ENCODE measurements at places on chromosomes 2 and 18. TPM values are rescaled to one million over a fixed set of nuclear protein-coding genes. Genes with fewer than 3 reads are reported as not detected.
A peak's percentile ranks its signal among the peaks of the same experiment; 100 is the strongest.

DOK6 gene
- total RNA-seq, result not detected

GRCh38 chr2:234375176-234375880 lies 121.6 kb downstream of the ARL4C start:
- H3K27ac ChIP-seq, result peak overlapping the region; percentile 7
- H3K36me3 ChIP-seq, result peaks cover 6% of the 10 kb centered on the region
- H3K4me3 ChIP-seq, result no peak overlapping the region
- peaks cover 45% of the 10 kb centered on the region for H3K4me1 ChIP-seq
- H3K27me3 ChIP-seq, result no peaks in the 10 kb centered on the region

DNA sequence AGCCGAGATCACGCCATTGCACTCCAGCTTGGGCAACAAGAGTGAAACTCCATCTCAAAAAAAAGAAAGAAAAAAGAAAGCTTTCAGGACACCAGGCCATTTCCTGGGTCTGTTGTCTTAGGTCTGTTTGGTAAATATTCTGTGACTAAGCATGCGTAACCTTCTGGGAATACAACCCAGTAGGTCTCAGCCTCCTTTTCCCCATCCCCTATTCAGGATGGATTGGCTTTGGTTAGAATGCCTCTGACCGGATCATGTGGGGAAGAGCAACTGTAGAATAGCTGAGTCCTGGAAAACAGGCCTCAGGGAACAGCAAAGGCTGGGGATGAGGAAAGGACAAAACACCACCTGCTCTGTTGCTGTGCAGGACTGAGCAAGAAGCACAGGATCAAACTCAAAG lies 1.6 kb upstream of the PDCL3 start:
- no peak for DNase-seq
- peaks cover 4% of the 10 kb centered on the region for H3K36me3 ChIP-seq
- H3K27me3 ChIP-seq, result no peaks in the 10 kb centered on the region
- H3K27ac ChIP-seq, result peak overlapping the region; percentile 98
- H3K4me3 ChIP-seq, result peak overlapping the region; percentile 87

- DNase-seq, result no peak
- no peak overlapping the region for H3K27ac ChIP-seq
- H3K4me3 ChIP-seq, result no peak overlapping the region
- H3K36me3 ChIP-seq, result no peaks in the 10 kb centered on the region
- H3K27me3 ChIP-seq, result no peaks in the 10 kb centered on the region
- H3K4me1 ChIP-seq, result no peaks in the 10 kb centered on the region
Measured at GRCh38 chr2:52629531-52629930, 1138.1 kb upstream of the CHAC2 start.

- no peaks in the 10 kb centered on the region for H3K4me1 ChIP-seq
- H3K27ac ChIP-seq, result no peak overlapping the region
- no peak overlapping the region for H3K4me3 ChIP-seq
Measured at GRCh38 chr18:69230204-69230603, 170.5 kb upstream of the DOK6 start.

GRCh38 chr2:211391189-211391567 lies 834.8 kb downstream of the CPS1 start:
- H3K4me1 ChIP-seq, result no peaks in the 10 kb centered on the region
- no peaks in the 10 kb centered on the region for H3K27me3 ChIP-seq
- DNase-seq, result no peak
- H3K36me3 ChIP-seq, result no peaks in the 10 kb centered on the region
- H3K27ac ChIP-seq, result no peak overlapping the region

LPIN1 gene
- 31.9 TPM for total RNA-seq

GRCh38 chr2:101516823-101517690 lies 42.1 kb upstream of the RFX8 start:
- no peak overlapping the region for H3K4me3 ChIP-seq
- no peaks in the 10 kb centered on the region for H3K36me3 ChIP-seq
- H3K27ac ChIP-seq, result no peak overlapping the region
- peaks cover 17% of the 10 kb centered on the region for H3K4me1 ChIP-seq

DNA sequence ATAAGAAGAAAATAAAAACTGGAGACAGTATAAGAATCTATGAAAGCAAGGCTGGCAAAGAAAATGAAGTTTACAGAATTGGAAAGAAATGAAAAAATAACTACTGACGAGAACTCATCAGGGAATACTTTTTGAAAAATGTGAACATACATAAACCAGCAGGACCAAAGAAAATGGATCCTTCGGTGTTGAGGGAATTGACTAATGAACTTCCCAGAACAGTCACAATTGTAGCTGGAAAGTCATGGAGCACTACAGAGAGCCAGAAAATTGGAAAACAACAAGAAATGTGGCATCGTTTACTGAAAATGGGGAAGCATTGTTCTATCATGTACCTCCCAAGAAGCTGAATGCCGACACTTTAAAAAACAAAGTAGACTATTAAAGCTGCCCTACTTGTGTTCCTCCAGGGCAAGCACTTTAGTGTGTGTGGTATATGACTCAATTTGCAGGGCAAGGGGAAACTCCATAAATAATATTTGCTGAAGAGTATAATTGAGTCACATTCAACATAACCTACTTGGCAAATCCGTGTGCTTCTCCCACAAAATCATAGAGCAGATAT lies 1221.6 kb upstream of the NRXN1 start:
- no peaks in the 10 kb centered on the region for H3K4me1 ChIP-seq
- H3K36me3 ChIP-seq, result no peaks in the 10 kb centered on the region
- H3K4me3 ChIP-seq, result no peak overlapping the region
- H3K27me3 ChIP-seq, result no peaks in the 10 kb centered on the region
- no peak overlapping the region for H3K27ac ChIP-seq
- no peak for DNase-seq

ACADL gene
- not detected for total RNA-seq

REV1 gene
- 31.1 TPM for total RNA-seq

DES gene
- not detected for total RNA-seq

DNA sequence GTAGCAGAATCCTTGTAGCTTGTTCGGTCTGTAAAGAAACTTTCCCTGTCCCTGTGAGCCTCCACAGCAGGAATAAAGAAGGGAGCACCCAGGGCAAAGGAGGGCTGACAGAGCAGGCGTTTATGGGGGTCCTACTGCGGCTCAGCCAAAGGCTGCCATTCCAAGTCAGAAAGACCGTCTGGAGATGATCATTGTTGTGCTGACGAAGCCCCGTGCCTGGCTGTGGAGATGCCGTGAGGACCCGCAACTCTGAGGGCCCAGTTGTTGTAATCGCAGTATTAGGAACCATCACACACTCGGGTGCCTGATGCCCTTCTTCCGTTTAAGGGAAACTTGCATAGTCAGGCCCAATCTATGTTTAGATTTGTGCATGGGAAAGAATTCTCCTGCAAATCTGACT lies 16.9 kb upstream of the VWA3B start:
- no peak for DNase-seq
- no peaks in the 10 kb centered on the region for H3K4me1 ChIP-seq
- H3K36me3 ChIP-seq, result no peaks in the 10 kb centered on the region

DNA sequence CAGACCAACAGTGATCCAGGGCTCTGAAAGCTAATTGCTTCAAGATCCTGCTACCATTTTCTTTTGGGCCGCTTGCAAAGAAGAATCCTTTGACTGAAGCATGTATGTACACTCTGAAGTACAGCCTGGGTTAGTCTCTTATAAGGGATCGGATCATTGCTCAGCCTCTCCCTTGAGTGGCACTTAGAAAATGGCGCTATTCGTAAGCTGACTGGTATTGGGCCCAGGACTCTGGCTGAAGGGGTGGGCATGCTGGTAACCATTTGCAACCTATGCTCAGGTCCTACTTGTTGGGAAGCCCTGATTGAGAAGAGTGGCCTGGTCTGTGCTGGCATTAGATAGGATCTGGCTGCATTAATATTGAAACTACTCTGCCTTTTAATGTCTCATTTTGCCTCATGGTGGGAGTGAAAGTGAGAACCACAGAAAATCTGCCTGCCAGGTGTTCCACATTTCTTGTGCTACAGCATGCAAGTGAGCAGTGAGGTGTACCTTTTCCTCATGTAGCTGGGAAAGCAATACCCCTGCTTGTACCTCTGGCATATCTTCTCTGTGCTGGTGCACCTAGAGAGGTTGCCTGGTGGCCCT lies 661 bp upstream of the MGAT5 start:
- H3K4me1 ChIP-seq, result peaks cover 89% of the 10 kb centered on the region
- no peaks in the 10 kb centered on the region for H3K27me3 ChIP-seq
- peak overlapping the region; percentile 18 for H3K27ac ChIP-seq
- peaks cover 22% of the 10 kb centered on the region for H3K36me3 ChIP-seq

CDH19 gene
- not detected for total RNA-seq

- H3K4me1 ChIP-seq, result no peaks in the 10 kb centered on the region
- H3K27me3 ChIP-seq, result peaks cover 2% of the 10 kb centered on the region
- H3K36me3 ChIP-seq, result no peaks in the 10 kb centered on the region
- H3K27ac ChIP-seq, result no peak overlapping the region
- H3K4me3 ChIP-seq, result no peak overlapping the region
Measured at GRCh38 chr2:138712212-138712979, 67.8 kb downstream of the NXPH2 start.

- no peak overlapping the region for H3K27ac ChIP-seq
- no peaks in the 10 kb centered on the region for H3K36me3 ChIP-seq
- peaks cover 18% of the 10 kb centered on the region for H3K4me1 ChIP-seq
- DNase-seq, result no peak
- H3K27me3 ChIP-seq, result no peaks in the 10 kb centered on the region
- H3K4me3 ChIP-seq, result no peak overlapping the region
Measured at GRCh38 chr2:28322051-28322450, 70.6 kb upstream of the FOSL2 start.

GRCh38 chr18:23087352-23087751 lies 47.9 kb upstream of the CABLES1 start:
- DNase-seq, result no peak
- peaks cover 5% of the 10 kb centered on the region for H3K4me1 ChIP-seq
- no peaks in the 10 kb centered on the region for H3K36me3 ChIP-seq
- no peak overlapping the region for H3K4me3 ChIP-seq

TEKT4 gene
- total RNA-seq, result not detected

RGPD4 gene
- total RNA-seq, result 0.07 TPM

MOGAT1 gene
- total RNA-seq, result not detected

DNA sequence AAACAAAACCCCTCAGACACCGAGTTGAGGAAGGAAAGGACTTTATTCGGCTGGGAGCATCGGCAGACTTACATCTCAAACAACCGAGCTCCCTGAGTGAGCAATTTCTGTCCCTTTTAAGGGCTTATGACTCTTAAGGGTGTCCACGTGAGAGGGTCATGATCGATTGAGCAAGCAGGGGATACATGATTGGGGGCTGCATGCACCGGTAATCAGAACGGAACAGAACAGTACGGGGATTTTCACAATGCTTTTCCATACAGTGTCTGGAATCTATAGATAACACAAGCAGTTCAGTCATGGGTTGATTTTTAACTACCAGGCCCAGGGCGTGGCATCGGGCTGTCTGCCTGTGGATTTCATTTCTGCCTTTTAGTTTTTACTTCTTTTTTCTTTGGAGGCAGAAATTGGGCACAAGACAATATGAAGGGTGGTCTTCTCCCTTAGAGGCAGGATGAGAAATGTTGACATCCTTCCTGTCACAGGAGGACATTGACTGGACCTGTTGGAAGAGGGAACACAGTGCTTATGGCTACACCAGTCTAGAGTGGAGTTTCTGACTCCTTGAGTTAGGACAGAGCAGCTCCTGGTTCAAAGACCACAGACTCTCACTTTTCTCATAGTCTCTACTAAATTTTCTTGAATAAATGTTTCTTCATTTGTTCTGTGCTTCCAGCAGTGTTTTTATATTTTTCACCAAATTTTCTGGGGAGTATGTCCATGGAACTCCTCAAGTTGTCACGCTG lies 35.8 kb downstream of the SPOPL start:
- no peaks in the 10 kb centered on the region for H3K27me3 ChIP-seq
- no peak overlapping the region for H3K4me3 ChIP-seq
- H3K27ac ChIP-seq, result no peak overlapping the region
- DNase-seq, result no peak

DNA sequence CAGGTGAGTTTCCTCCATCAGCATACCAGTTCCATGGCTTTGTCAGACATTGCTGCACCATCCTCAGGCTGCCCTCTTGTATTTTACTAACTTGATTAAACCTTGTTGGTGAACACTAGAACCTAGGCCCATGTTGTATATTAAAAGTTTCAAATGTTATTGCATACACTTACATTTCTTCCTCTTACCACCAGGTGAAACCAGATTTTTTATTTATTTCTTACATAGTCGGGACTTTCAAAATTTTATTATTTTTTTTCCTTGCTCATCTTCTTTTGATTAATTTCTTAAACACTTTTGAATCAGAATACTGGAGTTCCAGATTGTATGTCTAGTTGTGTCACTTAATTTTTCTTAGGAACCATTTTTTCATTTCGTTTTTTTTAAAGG lies 5.9 kb downstream of the CERS6 start:
- H3K4me3 ChIP-seq, result no peak overlapping the region
- H3K36me3 ChIP-seq, result peaks cover 28% of the 10 kb centered on the region
- H3K27me3 ChIP-seq, result no peaks in the 10 kb centered on the region
- H3K27ac ChIP-seq, result peak overlapping the region; percentile 1
- peaks cover 69% of the 10 kb centered on the region for H3K4me1 ChIP-seq
- DNase-seq, result no peak

WDR75 gene
- total RNA-seq, result 86.2 TPM

DNA sequence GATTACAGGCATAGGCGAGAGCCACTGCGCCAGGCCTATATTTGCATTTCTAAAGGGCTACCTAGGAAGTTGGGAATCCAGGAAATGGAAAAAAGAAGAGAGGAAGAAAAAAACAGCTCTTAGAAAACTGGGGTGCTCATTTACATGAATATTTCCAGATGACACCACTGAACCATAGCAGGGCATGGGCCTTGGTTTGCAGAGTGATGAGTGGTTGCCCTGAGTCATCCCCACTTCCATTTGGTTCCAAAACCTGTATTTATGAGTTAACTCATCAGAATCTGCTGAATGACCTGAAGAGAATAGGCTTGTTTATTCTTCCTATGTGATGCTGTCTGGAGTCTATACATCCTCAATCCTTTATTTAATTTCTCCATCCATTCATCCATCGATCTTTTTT lies 36.2 kb downstream of the EHD3 start:
- DNase-seq, result no peak
- H3K27ac ChIP-seq, result no peak overlapping the region
- peaks cover 8% of the 10 kb centered on the region for H3K27me3 ChIP-seq
- no peaks in the 10 kb centered on the region for H3K4me1 ChIP-seq
- no peak overlapping the region for H3K4me3 ChIP-seq

GRCh38 chr2:180359522-180360282 lies 352.6 kb upstream of the CWC22 start:
- H3K4me1 ChIP-seq, result no peaks in the 10 kb centered on the region
- H3K27ac ChIP-seq, result peak overlapping the region; percentile 43
- H3K36me3 ChIP-seq, result no peaks in the 10 kb centered on the region

- H3K4me1 ChIP-seq, result peaks cover 2% of the 10 kb centered on the region
- no peak overlapping the region for H3K4me3 ChIP-seq
- peaks cover 2% of the 10 kb centered on the region for H3K36me3 ChIP-seq
- H3K27me3 ChIP-seq, result peaks cover 40% of the 10 kb centered on the region
Measured at GRCh38 chr2:236238751-236239150, 25.5 kb downstream of the ASB18 start.

DNA sequence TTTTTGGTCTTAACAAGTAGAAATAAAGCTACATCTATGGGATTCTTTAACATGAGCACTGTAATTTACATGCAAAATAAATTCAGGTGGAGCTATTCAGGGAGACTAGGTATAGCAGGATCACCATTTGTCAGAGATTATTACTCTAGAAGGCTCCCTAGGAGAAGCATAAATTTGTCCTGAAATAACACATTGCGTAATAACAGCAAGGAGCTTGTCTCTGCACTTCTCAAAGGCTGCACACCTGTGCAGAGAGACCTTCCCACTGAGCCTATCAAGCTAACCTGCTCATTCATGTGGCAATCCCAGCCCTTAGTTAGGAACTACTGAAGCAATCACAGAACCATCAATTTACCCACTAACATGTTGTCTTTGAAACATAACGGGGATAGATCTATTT lies 437.4 kb upstream of the MC4R start:
- DNase-seq, result no peak
- H3K4me1 ChIP-seq, result no peaks in the 10 kb centered on the region
- no peaks in the 10 kb centered on the region for H3K27me3 ChIP-seq
- H3K27ac ChIP-seq, result no peak overlapping the region

- peaks cover 17% of the 10 kb centered on the region for H3K27me3 ChIP-seq
- no peak overlapping the region for H3K27ac ChIP-seq
- no peak for DNase-seq
- H3K4me3 ChIP-seq, result no peak overlapping the region
- H3K36me3 ChIP-seq, result no peaks in the 10 kb centered on the region
Measured at GRCh38 chr2:17800693-17801458, 15.4 kb upstream of the MSGN1 start.

Data from activated CD8-positive, alpha-beta T cell treated with anti-CD3 and anti-CD28 coated beads for 36 hours (primary cell).